ENCODE measurements at places on chromosomes 12 and 14.

DNA sequence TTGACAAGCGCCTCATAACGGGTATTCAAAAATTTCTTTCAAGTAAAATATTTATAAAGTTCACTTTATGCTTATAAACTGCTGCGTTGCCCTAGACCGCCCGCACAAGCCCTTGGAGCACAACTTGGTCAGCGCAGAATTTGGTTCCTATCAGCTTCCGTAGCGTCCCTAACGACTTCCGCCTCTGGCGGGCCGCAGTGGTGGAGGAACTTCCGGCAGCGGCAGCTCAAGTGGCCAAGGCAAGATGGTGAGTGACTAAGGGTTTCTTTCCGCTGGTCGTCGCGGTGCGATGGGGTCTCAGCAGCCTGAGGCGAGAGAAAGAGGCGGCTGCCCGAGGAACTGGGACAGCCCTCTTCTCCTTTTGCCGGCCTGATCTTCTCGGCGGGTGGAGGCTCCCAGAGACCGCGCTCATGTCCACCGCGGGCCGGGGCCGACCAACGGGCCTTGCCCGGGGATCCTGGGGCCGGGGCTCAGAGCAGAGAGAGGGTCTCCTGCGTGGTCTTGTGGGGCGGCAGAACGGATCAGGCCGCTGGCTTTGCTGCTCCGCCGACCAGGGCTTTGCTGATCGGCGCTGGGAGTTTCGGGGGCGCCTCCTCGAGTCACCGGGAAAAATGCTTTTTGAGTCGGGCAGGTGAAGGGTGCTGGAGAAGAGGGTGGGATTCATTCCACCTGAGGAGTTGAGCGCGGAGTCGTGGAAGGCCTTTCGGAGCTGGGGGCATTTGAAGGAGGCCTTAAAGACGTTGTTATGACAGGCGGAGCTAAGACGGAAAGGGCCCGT lies at the start of gene PSMC1:
TSS of gene PSMC1 (plus strand) at position 200 of the 778 bp plus-strand sequence. CDS start at position 245, 45 bp downstream.
- peak; percentile 72 for DNase-seq

- no peak for DNase-seq
Observed at GRCh38 chr12:52263761-52264434, 10.5 kb upstream of the KRT86 start.

DNA sequence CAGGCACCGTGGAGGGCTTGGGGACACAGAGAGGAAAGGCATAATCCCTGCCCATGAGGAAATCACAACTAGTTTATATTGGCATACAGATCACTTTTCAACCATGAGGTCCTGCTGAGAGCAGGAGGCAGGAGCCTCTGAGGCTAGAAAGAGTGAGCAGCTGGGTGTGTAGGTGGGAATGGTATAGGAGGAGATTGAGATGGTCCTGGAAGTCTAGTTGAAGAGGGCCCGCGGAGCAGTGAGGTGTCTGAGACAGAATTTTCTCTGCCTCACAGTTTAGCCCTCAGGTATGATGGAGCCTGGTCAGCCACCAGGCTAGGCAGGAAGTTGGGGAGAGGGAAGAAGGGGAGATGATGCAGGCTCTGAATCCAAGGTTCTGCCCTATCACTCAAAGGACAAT lies 54.7 kb upstream of the JDP2 start:
- no peak for DNase-seq

GRCh38 chr12:113663396-113663795 lies 191.7 kb upstream of the LHX5 start:
- no peak for DNase-seq

Measured in SK-N-MC (cell line).